ENCODE measurements at places on chromosomes 13 and 19.

DNA sequence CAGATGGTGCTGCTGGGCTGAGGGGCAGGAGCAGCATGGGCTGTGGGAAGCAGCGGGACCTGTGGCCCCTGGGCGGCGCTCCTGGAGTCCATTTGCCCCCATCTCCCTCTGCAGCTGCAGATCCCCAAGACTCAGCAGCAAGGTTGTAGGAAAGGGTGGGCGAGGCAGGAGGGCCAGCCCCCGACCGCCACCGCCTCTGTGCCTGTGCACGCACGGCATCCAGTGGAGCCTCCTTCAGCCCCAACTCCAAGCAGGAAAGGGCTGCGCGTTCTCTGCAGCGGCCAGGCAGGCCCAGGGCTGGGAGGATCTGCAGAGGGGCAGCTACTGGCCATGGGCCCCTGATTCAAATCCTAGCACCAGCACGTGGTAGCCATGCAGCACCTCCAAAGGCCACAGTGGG, 20.8 kb downstream of the DPF1 start:
- no peak for DNase-seq

DNA sequence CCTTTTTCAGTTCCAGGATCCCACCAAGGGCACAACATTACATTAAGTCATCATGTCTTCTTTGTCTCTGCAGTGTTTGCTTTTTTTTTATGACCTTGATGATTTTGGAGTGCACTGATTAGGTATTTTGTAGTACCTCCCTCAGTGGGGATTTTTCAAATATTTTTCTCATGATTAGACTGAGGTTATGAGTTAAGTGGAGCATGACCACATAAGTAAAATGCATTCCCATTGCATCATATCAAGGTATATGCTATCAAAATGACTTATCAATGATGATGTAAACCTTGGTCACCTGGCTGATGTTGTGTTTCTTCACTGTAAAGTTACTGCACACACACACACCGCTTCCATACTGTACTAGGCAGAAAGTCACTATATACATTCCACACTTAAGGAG, 96.7 kb upstream of the TRPC4 start:
- no peak for DNase-seq

DNA sequence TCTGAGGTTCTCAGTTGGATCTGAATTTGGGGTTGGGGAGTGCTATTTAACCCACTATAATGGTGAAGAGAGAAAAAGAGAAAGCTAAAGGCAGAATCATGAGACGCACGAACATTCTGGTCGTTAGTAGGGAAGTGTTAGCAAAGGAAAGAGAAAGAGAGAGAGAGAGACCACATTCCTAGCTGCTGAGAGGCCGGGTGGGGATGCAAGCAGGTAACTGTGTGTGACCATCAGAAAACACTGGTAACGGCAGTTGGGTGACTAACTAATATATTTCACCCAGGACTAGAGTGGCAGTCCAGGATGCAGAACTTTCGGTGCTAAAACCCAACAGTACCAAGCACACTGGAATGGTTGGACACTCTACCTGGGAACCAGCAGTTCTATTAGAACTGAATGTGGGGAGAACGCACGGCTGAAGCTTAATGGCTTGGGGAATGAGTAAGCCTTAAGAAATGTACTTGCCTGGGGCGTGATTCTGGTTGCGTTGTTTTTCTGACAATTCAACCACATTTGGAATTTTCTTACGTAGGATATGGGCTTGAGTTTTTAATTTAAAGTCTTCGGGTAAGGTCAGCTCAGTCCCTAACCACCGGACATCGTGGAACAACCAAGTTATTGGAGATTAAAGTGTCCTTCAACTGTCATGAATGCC, 130.2 kb downstream of the DNAJC15 start:
- no peak for DNase-seq

GRCh38 chr19:50652722-50653121, 3.5 kb downstream of the C19orf81 start:
- no peak for DNase-seq

DNA sequence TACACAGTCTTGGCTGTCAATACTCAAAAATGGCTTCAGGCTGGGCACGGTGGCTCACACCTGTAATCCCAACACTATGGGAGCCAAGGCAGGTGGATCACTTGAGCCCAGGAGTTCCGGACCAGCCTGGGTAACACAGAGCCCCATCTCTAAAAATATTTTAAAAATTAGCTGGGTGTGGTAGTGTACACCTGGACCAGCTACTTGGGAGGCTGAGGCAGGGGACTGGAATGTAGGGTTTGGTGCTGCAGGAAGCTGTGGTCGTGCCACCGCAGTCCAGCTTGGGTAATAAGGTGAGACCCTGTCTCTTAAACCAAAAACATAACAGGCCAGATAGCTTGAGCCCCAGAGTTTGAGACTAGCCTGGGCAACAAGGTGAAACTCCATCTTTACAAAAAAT, 6.7 kb upstream of the CHERP start:
- no peak for DNase-seq

DNA sequence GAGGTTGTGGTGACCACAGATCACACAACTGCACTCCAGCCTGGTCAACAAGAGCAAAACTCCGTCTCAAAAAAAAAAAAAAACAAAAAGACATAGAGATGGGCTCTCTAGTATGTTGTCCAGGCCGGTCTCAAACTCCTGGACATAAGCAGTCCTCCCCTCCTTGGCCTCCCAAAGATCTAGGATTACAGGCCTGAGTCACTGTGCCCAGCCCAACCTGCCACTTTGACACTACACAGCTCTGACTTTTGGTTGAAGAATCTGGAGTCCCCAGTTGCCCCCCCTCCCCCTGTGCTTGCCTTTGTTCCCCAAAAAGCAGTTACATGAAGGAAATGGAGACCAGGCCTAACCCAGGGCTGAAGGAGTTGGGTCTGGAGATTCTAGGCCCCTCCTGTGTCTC, 12.9 kb downstream of the CARM1 start:
- DNase-seq, result no peak

GRCh38 chr13:91632086-91632485, 233.7 kb downstream of the GPC5 start:
- no peak for DNase-seq

- DNase-seq, result no peak
Observed at GRCh38 chr19:33297401-33298145, 4.8 kb downstream of the CEBPA start.

GRCh38 chr19:49475995-49476880, 2.2 kb downstream of the FLT3LG start:
- DNase-seq, result no peak

- no peak for DNase-seq
Observed at GRCh38 chr13:40492511-40492910, 173.9 kb downstream of the FOXO1 start.

DNA sequence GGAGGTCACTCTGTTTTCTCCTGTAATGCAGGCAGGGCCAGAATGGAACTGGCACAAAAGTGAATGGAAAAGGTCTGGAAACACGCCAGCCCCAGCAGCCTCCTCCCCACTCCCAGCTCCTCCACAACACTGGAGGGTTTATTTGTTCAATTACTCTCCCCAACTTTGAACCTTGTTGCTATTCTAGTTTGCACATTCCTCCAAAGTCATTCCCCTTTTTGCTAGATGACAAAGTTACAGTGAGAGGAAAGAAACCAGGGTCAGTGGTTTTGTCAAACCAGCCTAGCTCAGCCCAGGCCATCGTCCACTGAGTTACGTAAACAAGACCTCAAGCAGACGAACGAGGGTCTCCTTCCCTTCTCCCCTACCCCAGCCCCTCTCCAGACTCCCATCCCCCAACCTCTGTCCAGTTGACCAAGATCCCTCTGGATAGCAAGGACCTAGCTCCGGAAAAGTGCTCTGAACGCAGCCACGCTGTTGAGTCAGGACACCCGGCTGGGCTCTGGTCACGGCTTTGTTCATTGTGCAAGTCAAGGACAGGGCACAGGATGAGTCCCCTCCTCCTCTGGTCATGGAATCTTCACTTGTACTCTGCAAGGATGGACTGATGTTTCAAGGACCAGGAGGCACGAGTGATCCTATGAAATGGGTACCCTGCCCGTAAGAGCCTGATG, 180.0 kb downstream of the USP12 start:
- DNase-seq, result no peak
